ENCODE measurements at places on chromosomes 12 and 14. TPM values are rescaled to one million over a fixed set of nuclear protein-coding genes. Genes with fewer than 3 reads are reported as not detected.
A peak's percentile ranks its signal among the peaks of the same experiment; 100 is the strongest.

The CAPZA3 gene
- not detected for total RNA-seq

The KIF26A gene
- total RNA-seq: 2.0 TPM

The AGAP2 gene
- total RNA-seq: under 0.01 TPM

DNA sequence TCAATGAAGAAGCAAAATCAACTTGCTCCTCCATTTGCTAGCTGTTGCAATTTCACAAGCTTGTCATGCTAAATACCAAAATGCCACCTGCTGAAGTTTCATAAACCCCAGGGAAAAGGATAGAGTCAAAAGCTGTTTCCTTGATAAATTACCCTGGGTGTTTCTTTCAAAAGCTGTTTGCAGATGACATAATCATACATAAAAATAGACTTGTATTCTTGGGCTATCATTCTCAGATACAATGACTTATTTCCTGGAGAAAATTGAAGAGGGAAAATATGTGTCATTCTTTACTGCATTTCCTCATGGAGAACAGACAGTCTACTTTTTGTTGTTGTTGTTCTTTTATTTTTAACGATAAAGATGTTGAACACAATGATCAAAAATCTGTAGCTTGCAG lies 119.2 kb downstream of the GALC start:
- peak; percentile 51 for DNase-seq

The KRT3 gene
- total RNA-seq: not detected

The ACSS3 gene
- total RNA-seq: 32.9 TPM

The PTHLH gene
- 0.26 TPM for total RNA-seq

The SYNDIG1L gene
- not detected for total RNA-seq

The AACS gene
- 16.7 TPM for total RNA-seq

- no peak for DNase-seq
Observed at GRCh38 chr12:105072888-105073488, 11.3 kb downstream of the ALDH1L2 start.

DNA sequence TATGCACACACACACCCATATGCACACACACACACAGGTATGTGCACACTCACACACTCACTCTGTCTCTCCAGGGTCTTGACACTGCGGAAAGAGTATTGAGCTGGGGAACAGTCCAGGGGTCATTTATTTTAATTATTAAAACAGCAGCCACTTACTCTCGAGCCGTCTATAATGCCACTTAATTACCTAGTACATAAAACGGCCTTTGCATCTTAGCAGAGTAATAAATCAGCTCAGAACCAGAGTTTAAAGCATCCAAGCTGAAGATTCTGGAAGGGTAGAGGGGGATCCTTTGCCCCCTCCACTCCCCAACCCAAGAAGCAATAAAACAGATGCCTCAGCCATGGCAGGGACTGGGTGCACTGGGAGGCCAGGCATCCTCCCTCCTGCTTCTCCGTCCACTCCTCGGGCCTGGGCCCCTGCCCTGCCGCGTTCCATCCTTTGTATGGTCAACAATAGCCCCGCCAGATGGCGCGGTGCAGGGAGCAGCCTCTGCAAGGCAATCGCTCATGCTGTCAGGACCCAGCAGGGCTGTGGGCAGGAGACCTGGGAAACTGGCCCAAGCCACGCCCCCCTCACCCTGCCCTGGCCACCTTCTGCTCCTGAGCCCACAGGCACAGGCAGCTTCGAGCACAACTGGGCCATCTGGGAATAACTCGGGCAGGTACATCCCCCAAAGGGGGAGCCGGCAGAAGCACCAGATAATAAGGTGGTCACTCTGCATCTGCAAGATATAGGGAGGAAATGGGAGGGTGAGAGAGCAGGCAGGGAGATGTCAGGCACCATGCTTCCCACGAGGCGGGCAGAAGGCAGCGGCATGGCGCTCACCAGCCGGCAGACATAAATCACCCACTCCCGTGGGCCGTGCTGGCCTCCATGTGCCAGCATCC lies 40.9 kb downstream of the CCDC85C start:
- DNase-seq: peak; percentile 72

- no peak for DNase-seq
Observed at GRCh38 chr12:80192087-80192486, 92.8 kb downstream of the OTOGL start.

GRCh38 chr12:29754235-29755189 lies 29.2 kb downstream of the TMTC1 start:
- DNase-seq: no peak

DNA sequence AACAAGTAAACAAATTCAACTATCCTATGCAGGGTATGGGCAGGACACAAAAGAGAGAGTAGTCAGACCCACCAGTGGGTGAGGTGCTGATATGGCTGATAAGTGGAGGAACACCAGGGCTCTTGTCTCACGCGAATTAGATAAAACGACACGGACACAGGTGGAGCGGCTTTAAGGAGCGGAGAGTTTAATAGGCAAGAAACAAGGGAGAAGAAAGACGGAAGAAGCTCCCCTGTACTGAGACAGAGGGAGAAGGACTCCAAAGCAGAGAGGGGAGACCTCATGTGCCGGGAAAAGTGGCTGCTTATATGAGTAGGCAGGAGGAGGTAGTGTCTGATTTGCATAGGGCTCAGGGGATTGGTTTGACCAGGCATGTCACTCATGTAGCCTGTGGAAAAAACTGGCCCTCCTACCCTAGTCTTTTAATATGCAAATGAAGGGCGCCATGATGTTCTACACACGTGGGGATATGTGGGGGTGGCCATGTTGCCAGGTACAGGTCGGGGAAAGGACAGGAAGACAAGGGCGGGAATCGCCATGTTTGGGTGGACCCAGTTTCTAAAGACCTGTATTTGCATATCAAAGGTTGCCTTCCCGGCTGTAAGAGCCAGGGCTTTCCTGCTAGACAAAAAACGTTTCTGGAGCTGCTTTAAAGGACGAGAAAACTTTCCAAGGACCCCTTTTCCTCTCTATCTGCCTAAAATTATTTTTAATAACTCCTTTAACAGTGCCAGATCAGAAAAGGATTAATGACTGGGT lies 28.8 kb downstream of the RPGRIP1 start:
- peak; percentile 85 for DNase-seq

DNA sequence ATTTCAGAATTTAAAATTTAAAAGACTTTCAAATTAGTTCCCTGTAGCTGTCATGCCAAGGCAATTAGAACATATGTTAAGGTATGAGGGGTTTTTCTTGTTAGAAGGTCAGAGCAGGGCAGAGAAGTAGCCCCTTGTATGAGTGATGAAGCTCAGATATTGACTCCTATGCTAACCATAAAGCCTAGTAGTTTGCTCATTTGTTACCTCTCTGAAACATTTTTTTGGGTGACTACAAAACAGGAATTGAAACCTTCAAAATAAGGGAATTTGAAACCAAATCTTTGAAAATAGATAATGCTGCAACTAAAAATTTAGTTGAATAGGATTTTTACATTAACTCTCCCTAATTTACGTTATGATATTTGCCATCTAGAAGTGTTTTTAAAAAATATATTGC lies 333.5 kb downstream of the NAV3 start:
- no peak for DNase-seq

The LTB4R2 gene
- 1.8 TPM for total RNA-seq

The IGFBP6 gene
- total RNA-seq: 973 TPM

- no peak for DNase-seq
Observed at GRCh38 chr14:104326848-104327247, 188.5 kb downstream of the KIF26A start.

- DNase-seq: peak; percentile 72
Observed at GRCh38 chr12:26090836-26091510, 33.9 kb downstream of the BHLHE41 start.

The ACTR10 gene
- total RNA-seq: 43.1 TPM

- no peak for DNase-seq
Observed at GRCh38 chr12:115755061-115755724, 522.3 kb downstream of the MED13L start.

GRCh38 chr12:62192180-62192902 lies 67.9 kb upstream of the USP15 start:
- peak; percentile 88 for DNase-seq

DNA sequence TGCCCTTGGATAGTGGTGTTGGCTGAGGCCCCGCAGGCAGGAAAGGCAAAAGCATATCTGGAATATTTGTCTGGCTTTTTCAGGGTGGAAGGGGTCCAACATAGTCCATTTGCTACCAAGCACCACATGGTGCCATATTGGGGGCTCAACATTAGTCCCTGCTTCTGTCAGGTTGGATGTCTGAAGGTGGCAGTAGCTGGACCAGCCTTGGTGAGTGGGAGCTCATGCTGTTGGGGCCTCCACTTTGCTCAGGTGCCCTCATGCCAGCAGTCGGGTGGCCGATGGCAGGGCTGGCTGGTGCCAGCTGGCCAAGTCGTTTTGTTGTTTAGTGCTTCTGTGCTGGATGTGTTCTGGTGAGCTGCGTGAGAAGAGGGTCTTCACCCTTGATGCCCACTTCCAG lies 135.3 kb downstream of the PAPOLA start:
- DNase-seq: no peak

- DNase-seq: no peak
Observed at GRCh38 chr14:70702161-70702560, 60.4 kb downstream of the TTC9 start.

DNA sequence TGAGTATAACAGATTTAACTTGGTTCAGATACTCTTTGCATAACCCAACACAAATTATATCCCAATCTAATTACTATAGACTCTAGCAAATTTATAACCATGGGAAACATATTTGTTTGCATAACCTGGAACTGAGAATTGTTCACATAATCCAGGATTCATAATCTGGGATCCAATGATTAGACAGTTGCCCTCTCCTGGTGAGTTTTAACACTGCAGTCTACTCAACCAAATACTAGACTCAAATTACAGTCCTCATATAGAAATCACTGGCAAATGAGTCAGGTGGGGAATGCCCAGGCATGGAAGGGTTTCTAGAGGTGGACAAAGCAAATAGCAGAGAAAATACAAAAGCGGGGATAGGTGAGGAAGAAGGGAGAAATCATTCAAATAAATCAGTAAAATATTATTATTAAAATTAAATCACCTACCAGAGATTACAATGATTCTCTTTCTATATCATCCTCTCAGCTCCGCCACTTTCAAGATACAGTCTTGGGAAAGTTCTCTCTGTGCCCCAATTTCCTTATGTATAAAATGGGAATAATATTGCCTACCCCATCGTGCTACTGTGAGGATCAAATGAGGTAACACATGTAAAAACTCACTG lies 9.4 kb downstream of the GCH1 start:
- DNase-seq: peak; percentile 55
